NCI-H1436 treated with DMSO at 0.1 percent for 48 hours (cell line): ENCODE measurements at places on chromosomes 5 and 9.

DNA sequence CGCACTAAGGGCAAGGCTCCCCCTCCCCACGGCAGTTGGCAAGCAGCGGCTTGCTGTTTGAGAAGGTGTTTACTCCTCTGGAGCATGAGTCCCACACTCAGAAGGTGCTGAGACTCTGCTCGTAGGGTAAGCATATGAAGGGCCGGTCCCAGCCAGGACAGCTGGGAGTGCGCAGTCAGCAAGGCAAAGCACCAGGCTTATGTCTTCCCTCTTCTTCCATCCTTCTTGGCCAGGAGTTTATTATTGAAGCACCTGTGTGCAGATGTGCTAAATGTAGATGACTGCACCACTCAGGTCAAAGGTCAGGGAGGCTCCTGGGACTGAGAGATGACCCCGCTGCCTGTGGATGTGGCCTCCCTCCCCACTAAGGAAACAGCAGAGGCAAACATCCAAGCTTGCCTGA is 27.0 kb upstream of the CDKN2AIPNL start:
- DNase-seq, result no peak

DNA sequence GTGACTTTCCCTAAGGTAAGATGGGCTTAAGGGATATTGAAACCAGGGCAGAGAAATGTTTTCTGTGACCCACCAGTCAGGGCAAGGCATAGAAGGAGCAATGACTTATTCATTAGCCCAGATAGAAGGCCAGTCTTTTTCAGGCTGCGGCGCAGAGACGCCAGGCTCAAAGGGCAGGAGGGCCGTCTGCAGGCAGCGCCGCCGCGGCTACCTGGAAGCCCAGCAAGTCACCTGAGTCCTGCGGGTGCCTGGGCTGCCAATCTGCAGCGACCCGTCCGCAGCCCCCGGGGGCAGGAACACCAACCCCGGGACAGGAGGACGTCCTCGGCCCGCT is 322 bp upstream of the SH3GL2 start:
- no peak for DNase-seq

DNA sequence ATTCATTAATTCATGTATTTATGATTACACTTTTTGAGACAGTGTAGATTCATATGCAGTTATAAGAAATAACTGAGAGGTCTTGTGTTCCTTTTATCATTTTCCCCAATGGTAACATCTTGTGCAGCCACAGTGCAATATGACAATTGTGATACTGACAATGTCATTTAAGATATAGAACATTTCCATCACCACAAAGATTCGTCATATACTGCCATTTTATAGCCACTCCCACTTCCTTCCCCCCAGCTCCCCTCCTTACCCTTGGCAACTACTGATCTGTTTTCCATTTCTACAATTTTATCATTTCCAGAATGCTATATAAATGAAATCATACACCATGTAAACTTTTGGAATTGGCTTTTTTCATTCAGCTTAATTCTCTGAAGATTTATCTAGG is 53.8 kb downstream of the NR2F1 start:
- no peak for DNase-seq

DNA sequence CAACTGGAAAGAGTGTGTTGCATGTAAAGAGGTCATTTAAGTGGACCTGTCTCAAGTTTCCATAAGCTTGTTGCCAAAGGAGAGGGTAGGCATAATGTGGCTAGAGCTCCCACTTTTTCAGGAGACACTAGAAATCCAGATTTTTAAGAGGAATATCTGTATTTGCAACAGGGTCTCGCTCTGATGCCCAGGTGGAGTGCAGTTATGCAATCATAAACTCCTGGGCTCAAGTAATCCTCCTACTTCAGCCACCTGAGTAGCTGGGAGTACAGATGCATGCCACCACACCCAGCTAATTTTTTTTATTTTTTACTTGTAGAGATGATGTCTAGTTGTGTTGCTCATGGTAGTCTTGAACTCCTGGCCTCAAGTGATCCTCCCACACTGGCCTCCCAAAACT is 183.5 kb downstream of the NIPBL start:
- no peak for DNase-seq

GRCh38 chr5:107812570-107813141 is 141.9 kb upstream of the EFNA5 start:
- DNase-seq, result no peak

DNA sequence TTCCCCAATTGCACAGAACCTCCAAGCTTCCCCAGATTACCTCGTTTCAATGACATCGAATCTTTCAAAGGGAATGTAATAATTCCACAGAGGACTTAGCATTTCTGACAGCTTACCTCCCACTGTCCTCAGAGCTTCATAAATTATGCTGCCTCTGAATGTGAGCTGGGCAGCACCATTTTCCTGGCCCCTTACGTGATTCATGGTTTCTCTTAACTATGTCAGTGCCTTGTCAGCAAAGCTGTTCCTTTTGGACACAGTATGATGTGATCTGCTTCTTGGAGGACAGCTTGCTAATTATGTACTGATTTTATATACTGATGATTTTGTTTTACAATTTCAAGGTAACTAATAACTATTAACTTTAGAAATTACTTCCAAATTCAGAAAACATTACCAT is 27.7 kb upstream of the SSBP2 start:
- DNase-seq, result no peak

DNA sequence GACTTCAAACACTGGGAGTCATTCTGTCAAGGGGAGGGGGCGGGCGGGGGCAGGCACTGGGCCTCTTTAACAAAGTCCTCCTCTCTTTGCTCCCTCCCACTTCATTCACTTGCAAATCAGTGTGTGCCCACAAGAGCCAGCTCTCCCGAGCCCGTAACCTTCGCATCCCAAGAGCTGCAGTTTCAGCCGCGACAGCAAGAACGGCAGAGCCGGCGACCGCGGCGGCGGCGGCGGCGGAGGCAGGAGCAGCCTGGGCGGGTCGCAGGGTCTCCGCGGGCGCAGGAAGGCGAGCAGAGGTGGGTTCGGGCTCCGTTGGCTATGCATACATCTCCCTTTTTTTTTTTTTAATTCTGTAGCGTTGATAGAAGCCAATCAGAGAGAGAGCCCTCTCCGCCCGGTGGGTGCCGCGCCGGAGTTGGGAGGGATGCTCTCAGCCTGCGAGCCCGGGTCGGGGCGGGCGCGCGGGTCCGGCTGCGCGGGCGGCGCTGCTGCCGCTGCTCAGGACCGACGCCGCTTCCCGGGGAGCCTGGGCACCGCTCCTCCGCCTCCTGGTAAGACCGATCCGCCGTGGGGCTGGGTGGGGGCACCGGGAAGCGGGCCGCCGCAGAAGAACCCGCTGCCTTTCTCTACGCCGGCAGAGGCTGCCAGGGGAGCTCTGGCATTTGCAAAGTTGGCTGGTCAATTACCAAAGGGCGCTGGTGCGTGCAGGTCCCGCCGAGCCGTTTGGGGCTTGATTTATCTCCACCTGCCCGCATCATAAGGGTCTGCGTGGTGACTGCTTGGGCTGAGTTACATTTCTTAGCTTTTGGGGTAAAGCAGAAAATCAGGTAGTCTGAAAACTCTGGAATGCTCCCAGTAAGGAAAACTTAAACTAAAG is at the start of gene CDH6:
CDH6 (plus strand) TSS at position 96 of the 877 bp plus-strand sequence. CDS start 73,788 bp downstream, outside the sequence.
- no peak for DNase-seq

GRCh38 chr9:21728781-21729180 is 73.7 kb upstream of the MTAP start:
- no peak for DNase-seq

GRCh38 chr5:174970502-174970901 is 246.1 kb downstream of the MSX2 start:
- DNase-seq, result no peak

DNA sequence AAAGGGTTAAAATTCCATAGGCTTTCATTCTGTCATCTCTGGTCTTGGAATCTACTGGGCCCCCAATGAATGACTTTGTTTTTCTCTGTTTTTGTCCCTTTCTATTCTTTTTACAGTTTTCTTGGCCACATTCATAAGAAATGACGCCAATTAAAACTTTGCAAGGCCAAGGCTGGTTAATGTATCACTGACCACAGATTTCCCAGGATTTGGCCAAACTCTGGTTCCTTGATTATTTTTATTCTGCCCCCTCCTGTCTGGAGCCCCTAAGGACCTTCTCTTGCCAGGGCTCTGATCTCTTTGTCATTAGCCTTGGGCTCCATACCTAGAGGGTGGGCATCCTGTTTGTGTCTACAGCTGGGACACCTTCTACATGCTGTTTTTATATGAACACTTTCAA is 388.9 kb upstream of the PAPPA start:
- DNase-seq, result no peak

DNA sequence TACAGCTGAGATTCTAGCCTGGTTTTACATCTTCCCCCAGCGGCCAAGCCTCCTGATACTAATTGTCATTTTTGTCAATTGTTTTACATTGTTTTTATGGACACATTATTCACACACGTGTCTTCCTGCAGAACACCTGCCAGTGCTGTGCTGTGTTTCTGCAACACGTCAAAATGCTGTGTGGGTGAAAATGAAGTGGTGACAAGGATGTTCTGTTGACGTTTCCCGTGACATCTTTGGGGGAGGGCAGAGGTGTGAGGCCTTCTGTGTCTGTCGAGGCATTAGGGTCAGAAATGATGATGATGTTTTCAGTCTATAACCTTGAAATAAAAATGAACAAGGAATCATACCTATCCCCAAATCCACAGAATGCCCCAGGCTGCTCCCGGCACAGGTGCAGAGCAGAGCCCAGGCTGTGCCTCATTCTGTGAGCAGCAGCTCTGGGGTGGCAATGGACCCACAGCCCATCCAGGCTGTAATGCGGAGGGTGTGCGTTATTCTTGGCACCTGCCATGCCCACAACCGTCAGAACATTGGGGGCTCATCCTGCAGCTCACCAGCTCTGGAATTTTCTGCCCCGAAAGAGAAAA is 23.6 kb upstream of the CEP72 start:
- DNase-seq, result no peak
